G401 (cell line): ENCODE measurements at places on chromosomes 16 and 17.

GRCh38 chr16:89973654-89974335 lies 25.2 kb downstream of the DEF8 start:
- DNase-seq: no peak

DNA sequence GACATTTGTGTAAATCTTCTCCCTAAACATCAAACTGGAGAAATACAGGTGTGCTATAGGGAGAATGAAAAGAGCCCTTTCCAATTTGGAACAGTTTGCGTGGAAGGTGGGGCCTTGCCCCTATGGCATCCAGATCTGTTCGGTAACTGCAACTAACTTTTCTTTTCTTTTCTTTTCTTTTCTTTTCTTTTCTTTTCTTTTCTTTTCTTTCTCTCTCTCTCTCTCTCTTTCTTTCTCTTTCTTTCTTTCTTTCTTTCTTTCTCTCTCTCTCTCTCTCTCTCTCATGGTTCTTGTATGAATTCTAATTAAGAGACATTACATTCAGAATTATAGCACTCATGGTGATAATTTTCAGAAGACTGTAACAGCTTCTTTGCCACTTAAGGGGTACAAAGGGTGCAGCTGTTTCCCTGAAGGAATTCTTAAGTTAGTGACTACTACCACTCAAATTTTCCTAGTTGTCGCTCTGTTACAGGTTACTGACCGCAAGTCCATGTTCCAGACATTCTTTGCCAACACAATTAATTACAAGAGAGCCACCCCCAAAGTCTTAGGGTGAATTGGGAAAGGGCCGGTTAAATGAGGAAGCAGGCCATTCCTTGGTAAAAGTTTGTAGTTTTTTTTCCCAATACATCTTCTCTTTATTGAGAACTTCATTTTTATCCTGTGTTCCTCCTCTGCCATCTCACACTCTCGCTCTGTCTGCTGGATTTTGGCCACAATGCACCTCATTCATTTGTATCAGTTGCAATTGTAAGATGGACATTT lies 69.8 kb downstream of the KSR1 start:
- DNase-seq: no peak

- DNase-seq: no peak
Observed at GRCh38 chr17:55743103-55743679, 7.7 kb upstream of the PCTP start.

DNA sequence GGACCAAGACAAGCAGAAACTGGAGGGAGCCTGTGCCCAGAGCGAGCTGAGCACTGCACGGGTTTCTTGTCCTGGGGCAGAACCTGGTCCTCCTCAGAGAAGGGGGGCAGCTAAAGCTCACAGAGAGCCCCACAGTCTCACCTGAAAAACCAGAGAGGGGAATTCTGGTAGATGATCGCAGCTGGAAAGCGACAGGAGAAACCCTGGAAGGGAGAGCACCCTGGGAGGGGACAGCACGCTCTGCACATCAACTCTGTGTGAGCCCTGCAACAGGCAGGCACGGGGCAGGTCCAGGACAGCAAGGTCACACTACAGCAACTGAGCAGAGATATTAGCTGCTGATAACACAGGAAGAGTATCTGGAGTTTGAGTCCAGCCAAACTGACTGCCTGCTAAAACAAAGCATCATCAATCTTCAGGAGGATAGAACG lies 18.2 kb downstream of the ZCCHC14 start:
- DNase-seq: no peak

- no peak for DNase-seq
Observed at GRCh38 chr17:60827943-60828342, 150.3 kb downstream of the BCAS3 start.

DNA sequence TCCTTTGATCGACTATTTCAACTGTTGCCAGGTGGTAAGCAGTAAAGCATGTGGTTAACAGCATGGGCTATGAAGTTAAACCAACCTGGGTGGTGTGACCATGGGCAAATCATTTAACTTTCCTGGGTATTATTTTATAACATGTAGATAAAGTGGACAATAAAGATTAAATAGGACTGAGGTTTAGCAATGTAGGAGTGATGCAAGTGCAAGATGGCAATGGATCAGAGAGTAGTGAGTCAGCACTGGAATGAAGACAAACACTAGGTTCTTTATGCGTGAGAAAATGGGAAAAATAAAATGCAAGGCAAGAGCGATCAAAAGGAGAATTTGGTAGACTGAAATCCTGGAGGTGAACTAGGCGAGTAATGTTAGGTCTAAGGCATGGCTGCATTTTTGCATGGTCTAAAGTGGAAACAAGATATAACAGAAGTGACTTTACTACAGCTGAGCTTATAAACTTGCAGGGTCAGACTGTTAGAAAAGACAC lies 222.4 kb upstream of the AXIN2 start:
- no peak for DNase-seq

DNA sequence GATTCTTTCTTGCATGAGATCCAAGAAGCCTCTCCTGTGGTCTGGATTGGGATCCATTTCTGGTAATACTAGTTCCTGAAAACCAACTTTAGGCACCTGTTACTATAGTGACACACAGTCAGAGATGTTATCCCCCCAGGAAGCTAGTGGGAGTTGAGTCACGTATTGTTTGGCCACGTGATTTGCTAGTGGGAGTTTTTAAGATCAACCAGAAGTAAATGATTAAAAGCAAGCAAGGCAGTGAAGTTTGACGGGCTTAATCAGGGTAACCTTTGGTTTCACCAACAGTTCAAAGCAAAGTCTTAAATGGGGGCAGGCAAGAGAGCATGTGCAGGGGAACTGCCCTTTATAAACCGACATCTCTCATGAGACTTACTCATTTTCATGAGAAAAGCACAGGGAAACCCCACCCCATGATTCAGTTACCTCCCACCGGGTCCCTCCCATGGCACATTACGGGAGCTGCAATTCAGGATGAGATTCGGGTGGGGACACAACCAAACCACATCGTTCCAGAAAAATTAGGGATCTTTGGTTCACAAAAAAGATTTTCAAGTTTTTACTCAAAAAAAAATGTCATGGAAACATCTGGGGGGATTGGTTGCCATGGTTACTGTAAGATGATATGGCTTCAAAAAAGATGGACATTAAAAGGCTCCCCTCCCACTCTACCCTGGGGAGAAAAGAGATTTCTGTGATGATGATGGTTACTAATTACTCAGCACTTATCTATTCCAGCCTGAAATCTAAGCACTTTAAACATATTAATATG lies 483.1 kb upstream of the ERCC4 start:
- no peak for DNase-seq

DNA sequence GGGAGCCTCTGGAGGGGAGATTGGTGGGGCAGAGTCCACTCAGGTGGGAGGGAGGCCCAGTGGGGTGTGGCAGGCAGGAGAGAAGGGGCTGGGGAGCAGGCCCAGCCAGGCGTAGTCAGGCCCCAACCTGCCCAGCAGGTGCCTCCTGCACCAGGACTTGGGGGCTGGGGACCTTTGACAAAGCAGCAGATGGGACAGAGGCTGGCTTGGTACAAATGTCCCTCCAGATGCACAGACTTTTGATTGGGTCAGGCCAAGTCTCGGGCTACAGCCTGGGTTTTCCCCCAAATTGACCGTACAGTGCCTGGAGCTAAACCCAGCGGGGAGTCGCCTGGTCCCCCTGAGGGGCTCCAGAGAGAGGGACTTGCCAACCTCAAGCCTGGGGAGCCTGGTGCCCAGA lies 411 bp downstream of the GGT6 start:
- no peak for DNase-seq
